ENCODE measurements at places on chromosomes 13 and 19. TPM values are rescaled to one million over a fixed set of nuclear protein-coding genes. Genes with fewer than 3 reads are reported as not detected.

The IRGC gene
- not detected for total RNA-seq

The HIPK4 gene
- total RNA-seq: 0.17 TPM

The CYP4F11 gene
- 2.1 TPM for total RNA-seq

- DNase-seq: no peak
These were observed 986 bp downstream of the DGKH start for GRCh38 chr13:42049454-42049813.

GRCh38 chr19:5023128-5023571 lies 54.2 kb downstream of the KDM4B start:
- peak; percentile 72 for DNase-seq

DNA sequence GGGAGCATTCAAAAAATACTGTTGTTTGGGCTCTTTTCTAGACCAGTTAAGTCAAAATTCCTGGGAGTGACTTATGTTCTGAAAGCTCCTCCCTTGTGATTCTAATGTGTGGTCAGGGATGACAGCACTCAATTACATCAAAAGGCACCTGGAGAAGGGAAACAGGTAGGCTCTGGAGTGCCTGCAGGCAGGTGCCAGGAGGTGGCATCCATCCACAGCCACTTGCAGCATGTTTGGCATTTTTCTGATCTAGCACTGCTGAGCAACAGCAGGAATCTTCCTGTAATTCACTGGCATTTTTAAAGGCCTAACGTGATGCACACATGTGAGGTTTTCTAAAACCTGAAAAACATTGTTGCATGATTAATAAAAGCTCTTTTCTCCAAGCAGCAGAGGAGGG lies 94.6 kb downstream of the CCNA1 start:
- DNase-seq: no peak

GRCh38 chr19:16280306-16280705 lies 44.3 kb upstream of the KLF2 start:
- no peak for DNase-seq

- DNase-seq: no peak
These were observed 26.9 kb upstream of the PIK3R2 start for GRCh38 chr19:18126097-18126496.

- DNase-seq: peak; percentile 68
These were observed 706 bp upstream of the DNAJC3 start for GRCh38 chr13:95676105-95676761.

GRCh38 chr13:106762708-106763107 lies 194.8 kb upstream of the ARGLU1 start:
- no peak for DNase-seq

DNA sequence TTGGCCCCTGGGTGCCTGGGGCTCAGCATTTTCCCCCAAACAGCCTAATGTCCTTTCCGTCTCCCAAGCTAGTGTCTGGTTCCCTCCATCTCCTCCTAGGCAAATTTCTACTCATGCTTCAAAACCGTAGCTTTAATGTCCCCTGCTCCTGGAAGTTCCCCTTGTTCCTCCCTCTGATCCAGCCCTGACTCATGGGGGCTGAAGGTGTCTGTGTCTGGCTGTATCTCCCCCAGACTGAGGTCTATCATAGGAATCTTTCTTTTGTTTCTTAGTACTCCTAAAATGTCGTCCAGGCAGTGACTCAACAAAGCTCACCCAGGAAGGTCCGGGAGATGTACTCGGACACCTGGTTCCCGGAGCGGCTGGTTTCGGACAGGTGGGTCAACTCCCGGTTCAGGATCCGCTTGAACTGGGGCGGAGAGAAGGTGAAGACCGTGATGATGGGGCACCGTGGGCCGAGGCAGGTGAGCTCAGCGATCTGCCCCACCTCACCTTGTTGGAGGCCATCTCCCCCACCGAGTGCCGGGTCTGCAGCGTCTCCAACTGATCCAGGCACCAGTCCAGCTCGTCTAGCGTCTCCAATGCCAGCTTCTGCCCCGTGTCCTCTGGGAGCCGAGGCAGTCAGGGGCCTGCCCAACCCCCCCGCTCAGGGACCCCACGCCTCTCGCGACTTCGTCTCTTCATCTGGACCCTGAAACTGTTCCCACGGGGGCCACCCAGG lies 6.2 kb downstream of the PDE4C start:
- DNase-seq: no peak

GRCh38 chr19:31294189-31294588 lies 55.0 kb downstream of the TSHZ3 start:
- no peak for DNase-seq

DNA sequence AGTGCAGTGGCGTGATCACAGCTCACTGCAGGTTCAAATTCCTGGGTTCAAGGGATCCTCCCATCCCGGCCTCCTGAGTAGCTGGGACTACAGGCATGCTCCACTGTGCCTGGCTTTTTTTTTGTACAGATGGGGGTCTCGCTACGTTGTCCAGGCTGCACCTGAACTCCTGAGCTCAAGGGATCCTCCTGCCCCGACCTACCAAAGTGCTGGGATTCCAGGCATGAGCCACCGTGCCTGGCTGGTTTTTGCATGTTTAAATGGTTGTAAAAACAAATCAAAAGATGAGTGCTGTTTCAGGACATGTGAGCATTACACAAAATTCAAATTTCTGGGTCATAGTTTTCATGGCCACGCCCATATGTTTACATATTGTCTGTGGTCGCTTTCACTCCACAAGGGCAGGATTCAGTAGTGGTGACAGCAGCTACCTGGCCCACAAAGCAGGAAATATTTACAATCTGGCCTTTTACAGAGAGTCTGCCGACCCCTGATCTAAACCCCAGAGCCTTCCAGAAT lies 5.3 kb downstream of the MATK start:
- DNase-seq: no peak

Measured in upper lobe of left lung (tissue), 6 donors.